T-helper 1 cell (primary cell): ENCODE measurements at places on chromosomes 11 and 22.

GRCh38 chr11:128213461-128213860 lies 373.9 kb downstream of the ETS1 start:
- DNase-seq: no peak

DNA sequence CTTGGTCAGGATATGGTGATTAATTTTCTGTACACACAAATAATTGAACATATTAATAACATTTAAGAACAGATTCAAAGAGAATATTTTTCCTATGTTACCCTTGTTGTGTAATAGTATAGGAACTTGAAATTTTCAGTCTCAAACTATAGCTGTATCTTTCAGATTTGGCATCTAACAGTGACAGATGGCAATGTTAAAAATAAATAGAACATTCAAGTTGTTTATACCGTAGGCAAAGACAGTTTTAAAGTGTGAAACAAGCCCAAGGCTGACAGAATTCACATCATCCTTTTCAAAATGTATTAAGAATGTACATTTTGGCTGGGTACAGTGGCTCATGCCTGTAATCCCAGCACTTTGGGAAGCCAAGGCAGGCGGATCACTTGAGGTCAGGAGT lies 92.6 kb upstream of the TP53AIP1 start:
- DNase-seq: no peak

DNA sequence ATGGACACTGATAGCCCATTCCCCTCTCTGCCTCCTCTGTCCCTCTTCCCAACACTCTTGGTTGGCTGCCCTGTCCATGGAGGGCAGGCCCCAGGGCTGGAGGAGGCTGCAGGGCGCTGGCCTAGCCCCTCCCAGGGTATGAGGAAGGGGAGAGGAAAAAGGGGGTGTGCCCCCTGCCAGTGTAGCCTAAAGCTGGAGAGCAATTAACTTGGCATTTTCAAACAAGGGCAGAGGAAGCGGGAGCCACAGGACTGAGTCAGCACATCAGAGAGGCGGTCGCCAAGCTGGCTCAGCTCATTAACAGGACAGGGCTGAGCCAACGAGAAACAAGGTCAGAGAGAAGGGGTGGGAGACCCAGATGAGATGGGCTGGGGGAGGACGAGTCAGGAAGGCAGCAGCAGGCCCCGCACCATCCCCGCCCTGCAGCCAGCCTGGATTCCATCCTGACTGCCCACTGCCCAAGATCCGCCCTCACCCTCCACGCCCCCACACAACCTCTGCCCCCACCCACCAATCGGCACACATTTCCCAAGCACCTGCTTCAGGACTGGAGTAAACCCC lies 76.3 kb downstream of the BUD13 start:
- DNase-seq: no peak

DNA sequence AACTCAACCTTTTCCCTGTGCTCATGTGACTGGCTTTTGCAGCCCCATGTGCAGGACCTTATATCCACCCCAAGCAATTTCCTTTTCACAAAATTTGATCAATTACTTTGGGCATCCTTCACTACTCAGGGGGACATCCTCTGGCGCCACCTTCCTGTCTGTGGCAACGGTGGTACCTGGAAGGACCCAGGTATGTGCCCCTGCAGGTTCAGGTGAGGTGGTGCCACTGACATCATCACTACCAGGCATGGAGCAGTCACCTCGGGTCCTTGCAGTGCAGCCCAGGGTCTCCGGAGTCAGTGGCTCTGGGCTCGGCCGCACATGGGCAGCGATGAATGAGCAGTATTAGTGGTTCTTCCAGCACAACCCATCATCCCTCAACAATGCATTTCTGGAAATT lies 37.7 kb upstream of the B3GAT1 start:
- no peak for DNase-seq

DNA sequence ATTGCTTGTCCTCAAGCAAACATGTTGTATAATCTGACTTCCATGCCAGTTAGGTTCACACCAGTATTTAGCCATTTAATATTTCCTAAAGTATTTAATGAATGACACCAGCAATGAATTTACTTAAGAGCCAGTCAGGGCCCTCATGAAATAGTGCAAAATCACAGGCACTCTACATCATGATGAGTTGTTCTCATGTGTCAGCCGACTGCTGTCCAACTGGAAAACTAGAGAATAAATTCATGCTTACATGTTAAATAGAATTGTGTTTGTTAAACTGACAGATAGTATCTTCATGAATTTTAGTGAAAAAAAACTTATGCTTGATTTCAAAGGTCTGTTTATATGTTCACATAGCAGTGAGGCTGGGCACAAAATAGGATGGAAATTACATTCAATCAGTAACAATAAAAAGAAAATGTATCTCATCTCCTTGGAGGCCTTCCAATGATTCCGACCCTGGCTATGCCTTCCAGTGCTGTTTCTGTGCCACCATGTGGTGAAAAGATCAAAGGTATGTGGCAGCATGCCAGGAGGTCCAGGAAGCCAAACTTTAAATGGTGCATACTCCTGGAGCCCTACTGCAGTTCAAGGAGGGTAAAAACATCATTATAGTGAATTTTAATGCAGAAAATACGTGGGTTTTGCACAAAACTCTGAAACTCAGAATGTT lies 45.2 kb downstream of the CTSC start:
- no peak for DNase-seq

DNA sequence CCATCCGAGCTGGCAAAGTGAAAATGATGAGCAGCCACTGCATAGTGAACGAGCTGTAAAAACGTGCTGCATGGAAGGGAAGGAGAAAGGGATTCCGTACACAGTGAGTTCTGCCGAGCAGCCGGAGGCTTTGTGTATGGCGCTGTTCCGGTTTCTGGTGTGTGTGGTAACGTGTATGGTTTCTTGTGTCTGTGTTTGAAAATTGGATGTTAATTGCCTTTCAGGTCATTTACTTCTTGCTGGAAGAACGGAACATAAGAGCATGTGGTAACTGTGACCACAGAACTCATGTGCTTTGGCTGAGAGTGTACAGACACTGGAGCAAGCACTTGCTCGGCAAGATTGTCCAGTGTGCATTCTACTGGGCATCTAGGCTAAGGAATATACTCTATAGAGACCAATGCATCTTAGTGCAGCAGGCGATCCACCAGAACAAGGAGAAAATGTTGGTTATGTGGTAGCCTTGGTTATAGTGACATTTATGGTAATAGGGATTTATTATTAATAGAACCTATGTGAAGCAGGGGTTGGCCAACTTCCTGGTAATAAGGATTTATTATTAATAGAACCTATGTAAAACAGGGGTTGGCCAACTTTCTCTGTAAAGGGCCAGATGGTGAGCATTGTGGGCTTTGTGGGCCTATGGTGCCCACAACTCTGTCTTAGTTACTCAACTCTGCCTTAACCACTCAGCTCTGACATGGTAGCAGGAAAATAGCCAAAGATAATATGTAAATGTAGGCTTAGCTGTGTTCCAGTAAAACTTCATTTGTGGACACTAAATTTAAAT lies 49.2 kb downstream of the GRAMD1B start:
- no peak for DNase-seq

DNA sequence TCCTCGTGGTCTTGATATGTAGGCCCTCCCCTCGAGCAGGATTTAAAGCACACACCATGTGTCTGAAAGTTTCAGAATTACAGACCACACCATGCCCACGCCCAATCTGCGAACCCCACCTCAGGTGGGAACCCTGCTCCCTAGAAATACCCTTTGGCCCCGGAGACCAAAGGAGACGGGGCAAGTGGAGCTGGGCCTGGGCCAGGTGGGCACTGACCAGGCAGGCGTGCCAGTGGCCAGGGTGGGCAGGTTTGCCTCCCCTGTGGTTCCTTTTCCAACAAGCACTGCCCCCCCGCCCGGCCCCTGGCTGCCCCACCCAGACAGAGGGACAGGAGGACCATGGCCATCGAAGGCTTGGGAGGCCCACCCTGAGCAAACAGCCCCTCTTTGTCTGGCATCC lies 400.4 kb downstream of the TBC1D22A start:
- no peak for DNase-seq

GRCh38 chr11:101553891-101554292 lies 29.9 kb downstream of the TRPC6 start:
- DNase-seq: no peak

DNA sequence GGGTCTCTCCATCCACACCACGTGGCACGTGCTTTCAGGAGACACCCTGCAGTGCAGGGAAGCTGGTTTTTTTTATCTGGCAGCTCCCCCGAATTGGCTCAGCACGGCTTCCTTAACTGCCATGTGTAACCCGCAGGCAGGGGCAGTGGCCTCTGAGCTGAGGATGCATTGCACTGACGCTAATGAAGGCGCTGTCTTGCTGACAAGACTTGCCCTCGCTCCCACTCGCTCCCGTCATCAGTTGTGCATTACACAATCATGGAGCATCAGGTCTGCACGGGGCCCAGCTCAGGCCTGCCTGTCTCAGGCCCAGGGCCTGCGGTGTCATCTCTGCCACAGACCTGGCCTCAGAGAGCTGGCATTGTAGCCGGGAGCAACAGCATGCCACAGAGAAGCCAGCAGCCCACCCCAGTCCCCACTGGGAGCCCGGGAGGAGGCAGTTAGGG lies 95.9 kb downstream of the ARHGAP8 start:
- no peak for DNase-seq

DNA sequence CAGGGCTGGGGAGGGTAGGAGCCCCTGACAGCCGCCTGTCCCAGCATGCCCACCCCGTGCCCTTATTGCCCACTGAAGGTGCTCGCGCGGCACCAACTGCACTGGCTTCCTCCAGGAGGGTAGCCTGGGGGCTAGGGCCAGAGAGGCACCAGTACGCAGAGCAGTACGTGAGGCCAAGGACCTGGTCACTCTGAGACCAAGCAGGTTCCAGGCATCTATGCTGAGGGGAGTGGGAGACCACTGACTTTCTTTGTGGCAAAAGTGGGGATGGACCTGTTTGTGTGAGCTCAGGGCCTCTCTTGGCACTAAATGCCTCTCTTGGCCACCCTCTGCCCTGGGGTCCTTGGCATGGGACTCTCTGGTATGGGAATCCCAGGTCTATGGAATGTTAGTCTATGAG lies 10.8 kb downstream of the GP1BB start:
- no peak for DNase-seq

GRCh38 chr11:97269527-97269926 lies 879.7 kb downstream of the JRKL start:
- DNase-seq: no peak

DNA sequence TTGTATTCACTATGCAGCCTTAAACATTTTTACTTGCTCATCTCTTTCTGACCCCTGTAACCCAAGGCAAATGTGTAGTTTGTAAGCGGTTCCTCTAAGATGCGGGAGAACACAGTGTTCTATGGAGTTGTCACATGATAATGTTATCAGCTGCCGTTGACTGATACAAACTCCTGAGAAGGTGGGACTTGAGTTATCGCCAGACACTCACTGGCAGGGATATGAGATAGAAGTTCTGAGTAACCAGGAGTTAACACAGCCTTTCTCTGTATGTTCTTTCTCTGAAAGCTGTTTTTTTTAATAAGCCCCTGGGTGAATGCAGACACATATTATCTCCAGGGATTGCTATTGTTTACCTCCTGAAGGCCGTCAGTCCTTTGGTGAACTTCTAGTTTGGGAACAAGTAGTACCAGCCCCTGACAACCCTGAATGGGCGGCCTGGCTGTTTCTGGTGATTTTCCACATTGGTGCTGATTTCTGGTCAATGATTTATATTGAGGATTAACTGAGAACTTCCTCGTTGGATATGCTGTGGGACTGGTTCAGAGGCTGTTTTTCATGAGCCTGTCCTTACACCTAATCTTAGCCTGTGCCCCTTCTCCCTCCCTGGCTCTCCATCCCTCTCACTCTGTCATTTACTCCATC lies 155.3 kb upstream of the RASSF10 start:
- no peak for DNase-seq

DNA sequence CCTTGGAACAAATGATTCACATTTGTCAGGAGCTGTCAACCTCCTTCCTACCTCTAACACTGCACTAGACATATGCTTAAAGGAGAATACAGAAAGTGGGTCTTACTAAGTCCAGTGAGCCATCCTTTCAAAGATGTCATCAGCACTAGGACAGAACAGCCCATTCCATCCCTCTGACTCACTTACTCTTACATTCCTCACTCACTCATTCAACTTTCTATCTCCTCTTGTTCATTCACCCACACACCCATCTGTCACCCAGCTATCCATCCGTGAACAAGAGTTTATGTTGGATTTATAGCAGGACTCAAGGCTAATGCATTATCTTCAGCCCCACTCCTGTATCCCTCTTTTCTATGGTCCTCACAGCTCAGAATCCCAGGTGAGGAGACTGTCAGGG lies 9.1 kb downstream of the INSC start:
- DNase-seq: no peak

GRCh38 chr22:42966497-42966896 lies 48.5 kb downstream of the PACSIN2 start:
- DNase-seq: no peak

- no peak for DNase-seq
These were observed 44.2 kb downstream of the CCDC81 start for GRCh38 chr11:86418917-86419316.

DNA sequence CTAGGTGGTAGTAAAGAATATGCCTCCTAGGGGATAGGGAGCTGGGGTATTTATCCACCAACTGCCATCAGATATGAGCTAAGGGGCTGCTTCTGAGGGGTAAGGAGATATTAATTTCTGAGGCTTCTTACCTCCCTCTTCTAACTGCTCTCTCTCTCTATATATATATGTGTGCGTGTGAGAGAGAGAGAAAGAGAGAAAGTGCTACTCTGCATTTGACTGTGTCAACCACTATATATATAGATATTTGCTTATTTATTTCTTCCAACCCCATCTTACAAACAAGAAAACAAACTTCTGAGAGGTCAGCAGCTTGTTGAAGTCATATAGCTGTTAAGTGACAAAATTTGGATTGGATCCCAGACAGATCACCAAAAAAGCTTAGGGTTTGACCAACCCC lies 5.9 kb upstream of the HEPACAM start:
- no peak for DNase-seq

GRCh38 chr11:17389211-17389956 lies 925 bp upstream of the KCNJ11 start:
- DNase-seq: peak; percentile 78

GRCh38 chr11:2418693-2419360 lies 18.3 kb downstream of the TSSC4 start:
- DNase-seq: no peak

GRCh38 chr11:86749376-86749775 lies 51.0 kb upstream of the PRSS23 start:
- DNase-seq: no peak

DNA sequence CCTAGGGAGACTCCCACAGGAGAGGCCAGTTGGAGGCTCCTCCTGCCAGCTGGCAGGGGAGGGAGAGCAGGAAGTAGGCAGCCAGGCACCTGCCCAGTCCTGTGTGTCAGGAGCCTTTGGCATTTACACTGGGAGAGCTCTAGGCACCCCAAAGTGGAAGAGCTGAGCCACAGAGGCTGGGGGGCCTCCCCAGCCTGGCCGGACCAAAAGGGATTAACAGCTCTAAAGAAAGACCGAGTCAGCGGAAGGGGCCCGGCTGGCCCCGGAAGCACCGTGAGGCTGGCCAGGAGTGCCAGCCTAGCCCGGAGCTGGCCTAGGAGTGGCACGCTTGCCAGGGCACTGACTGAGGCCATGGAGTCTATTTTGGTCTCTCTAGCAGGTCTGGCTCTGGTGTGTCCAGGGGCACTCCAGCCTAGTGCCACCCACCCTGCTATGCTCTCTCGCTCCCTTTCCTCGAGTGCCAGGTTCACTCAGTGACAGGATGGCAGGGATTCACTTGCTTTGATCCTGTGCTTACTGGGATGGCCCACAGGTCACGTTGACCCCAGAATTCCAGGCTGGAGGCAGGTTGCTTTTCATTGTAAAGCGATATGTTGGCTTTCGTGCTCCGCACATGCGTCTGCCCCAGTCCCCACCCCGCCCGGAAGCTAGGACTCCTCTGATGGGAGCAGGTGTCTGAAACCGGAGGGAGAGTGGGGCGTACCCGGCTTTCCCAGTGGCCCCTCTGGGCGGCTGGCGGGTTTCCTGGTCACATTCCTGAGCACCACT lies 3.3 kb upstream of the KMT5B start:
- no peak for DNase-seq

GRCh38 chr11:73210916-73211667 lies 7.0 kb upstream of the P2RY2 start:
- no peak for DNase-seq
